ENCODE measurements at places on chromosomes 5 and 9. TPM values are rescaled to one million over a fixed set of nuclear protein-coding genes. Genes with fewer than 3 reads are reported as not detected.

GRCh38 chr9:3908731-3909130, 382.9 kb upstream of the RFX3 start:
- DNase-seq, result no peak

GRCh38 chr5:96259151-96259772, 173.8 kb downstream of the PCSK1 start:
- no peak for DNase-seq

- no peak for DNase-seq
Measured at GRCh38 chr5:169880785-169881184, 99.5 kb downstream of the INSYN2B start.

- no peak for DNase-seq
Measured at GRCh38 chr5:126628102-126628501, 27.4 kb downstream of the PHAX start.

GRCh38 chr5:117082977-117083376, 508.4 kb upstream of the SEMA6A start:
- DNase-seq, result no peak

DNA sequence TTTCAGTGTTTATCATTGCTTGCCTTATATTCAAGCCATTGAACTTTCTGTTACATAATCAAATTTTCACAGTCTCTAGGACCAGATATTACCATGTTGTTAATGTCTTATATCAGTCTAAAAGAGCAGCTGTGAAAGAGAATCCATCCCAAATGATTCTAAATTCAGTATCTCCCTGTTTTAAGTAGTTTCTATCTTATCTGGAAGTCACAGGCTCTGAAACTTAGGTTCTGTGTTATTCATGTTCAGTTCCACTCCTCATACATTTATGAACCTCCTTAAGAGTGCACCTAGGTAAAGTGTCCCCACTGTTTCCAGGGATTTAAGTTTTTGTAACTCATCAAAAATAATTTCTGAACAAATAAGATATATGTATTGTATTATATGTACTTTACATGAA, 9.7 kb downstream of the LYRM7 start:
- no peak for DNase-seq

DNA sequence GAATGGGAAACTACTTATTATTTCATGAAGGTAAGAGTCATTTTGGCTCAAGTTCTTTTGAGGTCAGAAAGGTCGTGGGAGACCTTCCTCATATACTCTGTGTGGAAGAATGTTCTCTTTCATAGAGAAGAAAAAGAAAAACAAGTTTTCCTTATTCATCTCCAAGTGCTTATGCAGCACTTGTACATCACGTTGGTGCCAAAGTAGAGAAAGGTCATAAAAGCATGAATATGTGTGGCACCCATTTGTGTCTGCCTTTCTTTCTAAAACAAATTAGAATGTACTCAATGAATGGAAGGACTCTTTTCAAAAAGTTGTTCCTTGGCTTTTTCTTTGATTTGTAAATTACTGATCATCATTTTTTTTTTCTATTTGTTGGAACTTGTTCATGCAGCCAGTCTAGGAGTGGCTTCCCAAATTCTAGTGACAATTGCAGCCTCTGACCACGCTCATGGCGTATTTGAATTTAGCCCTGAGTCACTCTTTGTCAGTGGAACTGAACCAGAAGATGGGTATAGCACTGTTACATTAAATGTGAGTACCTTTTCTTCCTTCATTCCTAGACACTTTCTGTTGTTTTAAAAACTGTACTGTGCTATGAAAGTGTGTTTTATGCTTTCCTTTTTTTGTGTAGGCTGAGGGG, 122.4 kb downstream of the ADGRV1 start:
- no peak for DNase-seq

DNA sequence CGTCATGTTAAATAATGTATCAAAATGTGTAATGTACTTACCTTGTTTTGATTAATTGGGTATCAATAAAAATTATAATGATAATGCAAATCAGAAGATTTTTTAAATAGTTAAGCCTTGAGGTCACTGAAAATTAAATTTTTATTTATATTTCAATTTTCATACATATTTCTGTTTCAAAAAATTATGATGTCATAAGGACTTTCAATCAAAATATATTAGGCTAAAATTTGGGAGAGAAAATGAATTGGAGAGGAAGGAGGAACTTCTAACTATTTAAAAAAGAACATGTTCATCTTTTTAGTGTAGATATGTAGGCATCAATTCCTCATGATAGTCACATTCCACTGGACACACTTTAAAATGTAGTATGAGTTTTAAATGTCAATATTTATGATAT, 29.1 kb upstream of the ERAP1 start:
- DNase-seq, result no peak

DNA sequence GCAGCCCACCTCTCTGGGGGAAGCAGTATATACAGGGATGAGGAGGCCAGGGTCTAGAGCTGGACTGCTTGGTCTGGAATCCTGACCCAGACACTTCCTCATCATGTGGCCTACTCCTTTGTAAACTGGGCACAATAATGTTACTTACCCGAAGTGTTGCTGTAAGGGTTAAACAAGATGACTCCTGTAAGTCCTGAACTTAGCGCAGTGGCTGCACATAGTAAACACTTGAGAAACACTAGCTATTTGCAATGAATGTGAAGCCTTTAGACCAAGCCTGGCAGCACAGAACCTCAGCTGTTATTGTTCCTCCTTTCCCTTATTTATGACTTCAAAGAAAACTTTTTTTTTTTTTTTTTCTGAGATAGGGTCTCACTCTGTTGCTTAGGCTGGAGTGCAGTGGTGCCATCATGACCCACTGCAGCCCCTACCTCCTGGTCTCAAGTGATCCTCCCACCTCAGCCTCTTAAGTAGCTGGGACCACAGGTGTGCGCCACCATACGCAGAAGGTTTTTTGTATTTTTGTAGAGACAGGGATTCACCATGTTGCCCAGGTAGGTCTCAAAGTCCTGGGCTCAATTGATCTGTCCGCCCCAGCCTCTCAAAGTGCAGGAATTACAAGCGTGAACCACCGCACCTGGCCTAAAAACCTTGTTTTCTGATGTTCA, 96.2 kb upstream of the IL6ST start:
- DNase-seq, result no peak

- DNase-seq, result no peak
Measured at GRCh38 chr5:90854169-90854568, 295.6 kb downstream of the ADGRV1 start.

DNA sequence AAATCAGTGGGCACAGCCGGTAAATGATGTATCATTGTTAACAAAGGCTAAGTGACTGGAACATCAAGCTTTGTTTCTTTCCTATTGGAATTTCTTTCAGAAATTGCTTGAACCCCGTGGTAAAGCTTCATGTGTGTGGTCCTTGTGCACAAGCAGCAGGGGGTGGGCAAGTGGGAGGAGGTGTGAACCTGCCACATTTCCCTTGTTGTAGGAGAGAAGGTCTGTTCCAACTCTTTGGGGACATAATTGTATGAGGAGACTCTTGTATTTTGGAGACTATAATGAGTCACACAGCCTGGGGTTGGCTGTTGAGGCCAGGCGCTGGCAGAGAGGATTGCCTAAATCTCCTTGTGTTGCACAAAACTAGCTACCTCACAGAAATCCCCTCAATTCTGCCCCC, 620.5 kb downstream of the IRX1 start:
- no peak for DNase-seq

- peak; percentile 97 for DNase-seq
Measured at GRCh38 chr5:179818746-179819295, 1.9 kb upstream of the SQSTM1 start.

DNA sequence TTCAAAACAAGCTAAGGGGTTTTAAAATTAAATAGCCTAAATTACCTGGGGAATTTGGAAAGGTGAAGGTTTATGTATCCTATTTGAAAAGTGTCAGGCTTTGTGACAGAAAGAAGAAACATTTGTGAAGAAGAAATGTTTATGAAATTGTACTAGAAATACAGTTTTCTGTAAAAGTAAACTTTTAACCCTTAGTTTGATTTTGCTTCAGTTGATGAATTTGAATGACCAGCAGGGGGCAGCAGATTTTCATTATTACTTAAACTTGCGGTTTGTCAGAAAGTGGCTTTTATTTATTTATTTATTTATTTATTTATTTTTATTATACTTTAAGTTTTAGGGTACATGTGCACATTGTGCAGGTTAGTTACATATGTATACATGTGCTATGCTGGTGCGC, 58.1 kb downstream of the NNT start:
- no peak for DNase-seq

GRCh38 chr9:9920425-9921060, 692.3 kb downstream of the PTPRD start:
- DNase-seq, result no peak

GRCh38 chr5:1285883-1286291, 9.0 kb downstream of the TERT start:
- DNase-seq, result no peak

- no peak for DNase-seq
Measured at GRCh38 chr9:93523518-93524144, 52.8 kb upstream of the PHF2 start.

- no peak for DNase-seq
Measured at GRCh38 chr5:172550096-172550765, 90.8 kb upstream of the NEURL1B start.

DNA sequence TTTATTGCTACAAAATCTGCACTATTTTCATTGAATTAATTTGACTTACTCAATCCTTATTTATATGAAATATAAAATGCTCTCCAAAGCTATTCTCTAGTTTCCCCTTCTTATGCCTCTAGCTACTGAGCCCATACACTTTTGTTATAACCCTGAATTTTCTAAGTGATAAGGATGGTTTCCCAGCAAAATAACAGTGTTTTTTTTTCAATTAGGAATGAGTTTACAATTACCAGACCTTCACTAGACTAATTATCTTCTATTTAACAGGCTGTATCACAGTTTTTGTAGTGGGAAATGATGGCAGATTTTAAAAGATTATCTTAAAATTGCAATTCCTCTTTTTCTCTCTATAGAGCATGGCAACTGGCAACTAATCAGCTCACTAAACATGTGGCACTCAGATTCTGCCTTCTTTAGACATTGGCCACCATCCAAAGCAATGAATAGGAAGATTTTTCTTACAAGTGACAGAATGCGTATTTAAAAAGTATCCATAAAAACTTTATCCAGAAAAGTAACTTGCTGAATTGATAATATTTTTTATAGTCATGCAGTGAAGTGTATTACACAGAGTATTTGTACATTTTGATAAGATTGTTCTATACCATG, 585.7 kb upstream of the ZNF608 start:
- no peak for DNase-seq

- DNase-seq, result no peak
Measured at GRCh38 chr9:16030528-16031185, 477.8 kb downstream of the CCDC171 start.

DNA sequence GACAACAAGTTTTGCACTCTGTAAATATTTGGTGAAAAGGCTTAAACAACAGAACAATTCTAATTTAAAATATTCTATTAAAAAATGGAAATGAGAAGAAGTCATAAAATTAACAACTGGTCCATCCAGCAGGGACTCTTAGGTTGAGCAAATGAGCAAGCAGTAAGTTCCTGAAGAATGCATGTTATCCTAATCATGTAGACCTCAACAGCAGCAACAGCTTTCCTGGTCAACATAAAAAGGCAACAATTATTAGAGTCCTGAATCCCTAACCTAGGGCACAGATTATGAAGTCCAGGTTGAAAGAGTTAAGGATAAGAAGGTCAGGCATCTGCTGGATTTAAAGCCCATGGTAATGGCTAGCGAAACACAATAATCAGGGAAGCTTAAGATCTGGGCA, 120.9 kb downstream of the SSBP2 start:
- DNase-seq, result no peak

GRCh38 chr5:174064171-174064570, 18.7 kb downstream of the NSG2 start:
- DNase-seq, result no peak

GRHPR gene
- total RNA-seq, result 76.9 TPM

IER5L gene
- total RNA-seq, result 4.1 TPM

PCDHA12 gene
- not detected for total RNA-seq
